ENCODE measurements at places on chromosomes 2 and 18.

- DNase-seq, result no peak
Observed at GRCh38 chr18:22082408-22082807, 87.0 kb upstream of the GATA6 start.

DNA sequence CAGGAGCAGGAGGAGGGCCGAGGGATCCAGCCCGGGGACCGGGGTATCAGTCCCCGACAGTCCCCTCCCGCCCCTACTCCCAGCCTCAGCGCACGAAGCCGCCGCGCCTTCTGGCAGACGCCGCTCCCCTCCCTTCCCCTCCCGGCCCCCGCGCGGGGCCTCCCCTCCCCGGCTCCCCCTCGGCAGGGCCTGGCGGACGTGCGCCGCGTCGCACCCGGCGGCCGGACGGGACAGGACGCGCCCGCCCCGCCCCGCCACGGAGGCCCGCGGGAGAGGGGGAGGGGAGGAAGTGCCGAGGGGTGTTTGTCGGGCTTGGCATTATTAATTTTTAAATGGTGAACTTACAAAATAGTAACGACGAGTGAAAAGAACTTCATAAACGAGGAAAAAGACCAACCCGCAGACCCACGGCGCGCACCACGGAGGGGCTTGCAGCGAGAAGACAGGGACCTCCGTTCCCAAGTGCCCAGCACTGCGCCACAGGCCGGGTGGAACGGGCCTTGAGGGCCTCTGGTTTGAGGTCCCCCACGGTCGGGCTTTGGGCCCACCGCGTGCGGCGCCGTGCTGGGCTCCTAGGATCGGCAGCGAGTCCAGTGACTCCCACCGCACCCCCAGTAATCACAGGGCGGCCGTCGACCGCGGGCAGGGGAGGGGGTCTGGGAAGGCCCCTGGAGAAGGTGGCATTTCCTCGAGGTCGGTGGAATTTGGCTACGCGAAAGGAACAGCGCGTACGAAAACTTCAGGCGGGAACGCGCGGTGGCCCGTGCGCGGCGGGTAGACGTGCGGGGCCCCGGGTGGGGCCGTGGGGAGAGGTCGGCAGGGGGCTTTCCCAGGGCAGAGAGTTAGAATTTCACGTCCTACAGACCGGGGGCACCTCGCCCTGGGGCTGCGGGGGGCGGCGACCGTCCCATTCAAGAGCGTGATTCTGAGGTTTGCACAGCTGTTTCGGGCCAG, 954 bp upstream of the CTDSP1 start:
- DNase-seq, result peak; percentile 28

DNA sequence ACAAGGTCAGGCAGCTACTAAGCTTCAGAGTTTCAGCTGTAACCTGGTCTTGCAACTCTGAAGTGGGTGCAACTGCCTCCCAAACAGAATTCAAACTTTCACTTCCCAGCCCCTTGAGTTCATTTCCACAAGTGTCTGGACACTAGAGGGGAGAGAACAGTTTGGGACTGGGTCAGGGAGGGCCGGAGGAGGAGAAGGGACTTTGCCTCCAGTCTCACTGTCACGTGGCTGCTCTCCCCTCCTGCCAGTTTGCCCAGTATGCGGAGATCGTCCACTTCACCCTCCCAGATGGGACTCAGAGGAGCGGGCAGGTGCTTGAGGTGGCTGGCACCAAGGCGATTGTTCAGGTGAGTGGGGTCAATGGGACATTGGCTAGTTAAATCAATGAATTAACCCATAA, 20.6 kb upstream of the ANKRD53 start:
- no peak for DNase-seq

DNA sequence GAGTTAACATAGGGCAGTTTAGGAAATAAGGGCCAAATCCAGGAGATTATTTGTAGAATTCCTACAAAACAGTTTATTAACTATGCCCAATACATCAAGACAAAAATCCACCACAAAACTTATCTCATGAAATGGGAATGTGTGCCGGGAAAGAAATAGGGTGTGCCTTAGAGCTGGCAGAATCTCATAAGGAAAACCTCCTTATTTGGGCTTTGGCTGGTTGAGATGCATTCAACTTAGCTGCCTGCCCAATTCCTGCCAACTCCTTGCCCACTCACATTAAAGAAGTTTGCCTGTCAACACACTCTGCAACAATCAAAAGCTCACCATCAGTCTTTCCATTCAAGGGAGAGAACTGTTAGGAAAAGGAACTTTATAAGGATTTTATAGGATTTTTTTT, 500.6 kb downstream of the SATB2 start:
- no peak for DNase-seq

GRCh38 chr2:215110918-215111317, 27.5 kb downstream of the ABCA12 start:
- no peak for DNase-seq

- DNase-seq, result no peak
Observed at GRCh38 chr2:177010146-177010545, 202.4 kb upstream of the HNRNPA3 start.

DNA sequence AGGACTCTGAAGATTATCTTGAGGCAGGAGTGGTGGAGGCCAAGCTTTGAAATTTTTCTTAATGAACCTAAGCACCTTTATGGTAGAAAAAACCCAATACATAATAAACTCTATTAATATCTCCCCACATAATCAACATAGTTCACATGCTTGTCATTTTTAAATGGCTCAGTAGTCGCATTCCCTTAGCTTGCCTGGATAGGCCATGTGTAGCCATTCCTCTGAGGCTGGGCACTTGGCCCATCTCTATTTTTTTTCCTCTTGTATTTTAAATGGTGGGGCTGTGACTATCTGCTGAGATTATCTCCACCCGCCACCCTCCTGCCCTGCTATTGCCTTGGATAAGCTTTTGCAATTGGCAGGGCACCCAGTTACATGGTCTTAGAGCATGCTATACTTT, 143.1 kb downstream of the FHOD3 start:
- DNase-seq, result no peak

DNA sequence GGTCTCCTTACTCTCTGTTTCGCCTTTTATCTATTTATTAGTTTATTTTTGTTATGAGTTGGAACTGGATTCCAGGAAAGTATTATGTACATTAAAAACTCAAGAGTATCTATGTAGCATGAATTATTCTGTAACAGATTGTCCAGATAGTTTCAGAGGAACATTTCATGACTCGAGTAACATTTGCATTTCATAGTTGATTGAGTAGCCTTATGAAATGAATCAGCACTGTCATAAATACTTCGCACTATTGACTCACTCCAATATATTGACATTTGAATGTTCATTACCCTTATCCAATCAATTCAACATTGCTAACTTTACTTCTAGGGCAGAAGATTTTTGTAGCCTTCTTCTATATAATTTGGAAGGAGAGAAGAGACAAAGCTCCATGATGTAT, 11.3 kb upstream of the VRK2 start:
- no peak for DNase-seq

- no peak for DNase-seq
Observed at GRCh38 chr2:112674229-112674628, 28.5 kb downstream of the SLC20A1 start.

GRCh38 chr2:53630026-53630606, 137.5 kb upstream of the CHAC2 start:
- no peak for DNase-seq

DNA sequence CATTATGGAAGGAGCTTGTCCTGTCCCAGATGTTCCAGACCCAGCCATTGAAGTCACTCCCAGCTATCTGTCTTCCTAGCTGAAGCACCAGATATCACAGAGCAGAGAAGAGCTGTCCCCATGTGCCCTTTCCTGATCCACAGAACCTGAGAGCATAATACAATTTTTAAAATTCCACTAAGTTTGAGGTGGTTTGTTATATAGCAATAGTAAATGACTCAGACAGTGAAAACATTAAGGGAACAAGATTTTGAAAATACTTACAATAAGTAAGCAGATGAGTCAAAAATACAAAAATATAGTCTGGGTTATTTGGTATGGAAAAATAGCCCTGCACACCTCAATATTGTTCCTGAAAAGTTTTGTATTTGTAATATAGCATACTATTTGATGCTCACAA, 85.8 kb upstream of the GLS start:
- no peak for DNase-seq

GRCh38 chr2:199370150-199370780, 87.5 kb downstream of the SATB2 start:
- no peak for DNase-seq

- no peak for DNase-seq
Observed at GRCh38 chr2:75406131-75406581, 154.6 kb downstream of the EVA1A start.

GRCh38 chr2:118687192-118687591, 160.3 kb downstream of the EN1 start:
- no peak for DNase-seq

- DNase-seq, result no peak
Observed at GRCh38 chr2:74444498-74445318, 3.0 kb upstream of the RTKN start.

Measured in stimulated activated CD8-positive, alpha-beta memory T cell treated with anti-CD3 and anti-CD28 coated beads, Interleukin-4, amount 100 ng/mL, for 1 hour (primary cell).